NB4 (cell line): ENCODE measurements at places on chromosomes 3 and 15.
A peak's percentile ranks its signal among the peaks of the same experiment; 100 is the strongest.

GRCh38 chr3:53320697-53321096 is 26.6 kb downstream of the DCP1A start:
- no peak for DNase-seq

DNA sequence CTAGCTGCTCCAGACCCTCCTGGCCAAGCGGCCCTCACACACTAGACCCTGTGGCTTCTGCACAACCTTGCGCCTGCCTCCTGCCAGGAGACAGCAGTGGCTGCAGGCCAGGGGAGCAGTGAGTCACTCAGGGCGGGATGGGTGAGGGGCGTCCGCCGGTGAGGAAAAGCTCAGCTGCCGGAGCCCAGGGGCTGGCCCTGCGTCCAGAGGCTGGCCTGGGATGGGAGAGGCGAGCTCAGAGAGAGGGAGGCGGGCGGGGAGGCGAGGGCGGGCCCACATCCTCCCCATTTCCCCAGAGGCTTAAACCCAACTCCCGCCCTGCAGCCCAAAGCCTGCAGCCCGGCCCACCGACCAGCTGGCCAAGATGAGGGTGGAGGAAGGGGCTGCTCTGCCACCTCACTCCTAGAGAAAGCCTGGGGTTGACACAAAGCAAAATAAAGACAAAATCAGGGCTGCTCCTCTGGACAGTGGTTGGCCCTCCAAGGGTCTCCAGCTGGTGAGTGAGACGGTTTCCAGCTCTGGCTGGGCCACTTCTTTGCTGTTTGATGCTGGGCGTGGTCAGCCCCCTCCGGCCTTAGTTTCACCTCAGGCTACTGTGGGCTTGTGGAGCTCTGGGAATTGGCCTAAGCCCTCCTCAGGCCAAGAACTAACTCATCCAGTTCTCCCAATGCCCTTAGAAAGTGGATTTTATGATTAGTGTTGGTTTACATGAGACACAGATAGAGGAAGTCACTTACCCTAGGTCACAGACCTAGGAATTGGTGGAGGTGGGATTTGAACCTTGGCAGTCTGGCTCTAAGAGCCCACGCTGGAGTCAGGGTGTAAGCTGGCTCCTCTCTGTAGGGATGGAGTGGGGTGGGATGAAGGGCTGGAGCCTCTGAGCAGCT is 50.6 kb downstream of the IQSEC1 start:
- peak; percentile 95 for DNase-seq

DNA sequence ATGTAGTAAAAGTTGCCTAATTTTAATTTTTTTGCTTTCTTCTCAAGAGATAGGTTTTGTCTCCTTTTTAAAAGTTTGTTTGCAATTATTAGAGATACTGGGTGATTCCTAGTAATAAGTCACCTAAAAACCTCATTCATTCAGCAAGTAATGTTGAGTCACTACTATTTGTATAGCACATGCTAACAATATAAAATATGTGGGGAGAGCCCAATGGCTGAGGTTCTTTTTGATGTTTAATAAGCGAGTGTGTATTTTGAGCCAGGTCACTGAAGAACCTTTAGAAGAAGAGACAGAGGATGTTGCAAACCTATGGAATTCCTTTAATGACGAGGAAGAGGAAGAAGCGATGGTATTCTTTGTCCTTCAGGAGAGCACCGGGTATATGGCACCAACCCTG is 123.7 kb upstream of the CHRM5 start:
- DNase-seq, result no peak

GRCh38 chr15:29134641-29135308 is 134.8 kb downstream of the NSMCE3 start:
- DNase-seq, result no peak

GRCh38 chr15:75067123-75067830 is 43.9 kb downstream of the PPCDC start:
- DNase-seq, result peak; percentile 82
